ENCODE measurements at places on chromosomes 7 and 10.

- no peak for DNase-seq
Measured at GRCh38 chr7:129854401-129854800, 98.4 kb downstream of the UBE2H start.

DNA sequence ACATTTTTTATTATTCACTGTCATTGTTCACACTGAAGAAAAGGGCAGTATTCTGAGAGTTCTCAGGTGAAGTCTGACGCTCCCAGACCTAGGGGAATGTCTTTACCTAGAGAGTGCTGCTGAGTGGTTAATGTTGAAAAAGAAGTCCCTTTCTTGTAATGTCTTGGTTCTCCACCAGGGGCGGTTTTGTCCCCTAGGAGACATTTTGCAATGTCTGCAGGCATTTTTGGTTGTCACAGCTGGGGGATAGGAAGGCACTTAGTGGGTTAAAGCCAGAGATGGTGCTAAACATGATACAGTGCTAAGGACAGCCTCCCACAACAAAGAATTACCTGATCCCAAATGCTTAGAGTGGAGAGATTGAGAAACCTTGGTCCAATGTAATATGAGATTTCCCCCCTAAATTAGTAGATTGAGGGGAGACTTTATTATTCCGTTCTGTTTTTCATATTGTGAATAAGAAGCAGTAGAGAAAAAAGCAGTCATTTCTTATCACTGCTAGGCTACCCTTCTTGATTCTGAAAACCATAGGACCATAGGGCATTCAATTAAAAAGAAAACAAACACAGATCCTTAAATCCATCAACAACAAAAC lies 13.1 kb downstream of the UMAD1 start:
- DNase-seq, result peak; percentile 30

DNA sequence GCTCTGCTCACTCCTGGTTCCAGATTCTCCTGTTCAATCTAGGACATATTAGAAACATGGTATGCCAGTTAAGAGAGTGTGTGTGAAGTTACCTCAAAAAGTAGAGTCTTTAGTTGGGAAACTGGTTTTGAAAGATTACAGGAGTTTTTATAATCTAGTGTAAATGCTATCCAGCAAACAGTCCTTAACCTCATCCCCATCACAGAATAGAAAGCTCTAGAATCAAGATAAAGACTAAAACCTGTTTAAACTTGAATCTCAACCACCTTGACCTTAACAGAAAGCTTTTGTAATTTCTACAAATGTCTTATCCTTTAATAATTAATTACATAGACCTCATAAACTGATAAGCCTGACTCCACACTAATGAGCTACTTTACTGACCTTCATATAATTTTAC lies 1288.7 kb upstream of the SORCS1 start:
- no peak for DNase-seq

DNA sequence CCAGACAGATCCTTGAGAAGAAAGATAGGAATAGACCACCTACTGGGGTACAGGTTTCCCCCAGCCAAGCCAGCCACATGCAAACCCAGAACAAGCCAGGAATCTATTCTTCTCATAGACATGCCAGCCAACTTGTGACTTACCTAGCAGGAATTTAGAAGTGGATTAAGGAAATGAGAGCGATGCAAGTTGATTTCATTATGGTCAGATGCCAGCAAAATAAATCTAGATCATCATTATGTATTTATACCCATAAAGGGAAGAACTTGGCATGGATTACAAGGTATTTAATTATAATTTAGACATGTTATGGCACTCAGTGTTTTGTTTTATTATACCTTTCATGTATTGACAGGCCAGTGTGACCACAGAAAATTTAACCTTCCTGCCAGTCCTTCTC lies 32.8 kb downstream of the SLC35G1 start:
- no peak for DNase-seq

DNA sequence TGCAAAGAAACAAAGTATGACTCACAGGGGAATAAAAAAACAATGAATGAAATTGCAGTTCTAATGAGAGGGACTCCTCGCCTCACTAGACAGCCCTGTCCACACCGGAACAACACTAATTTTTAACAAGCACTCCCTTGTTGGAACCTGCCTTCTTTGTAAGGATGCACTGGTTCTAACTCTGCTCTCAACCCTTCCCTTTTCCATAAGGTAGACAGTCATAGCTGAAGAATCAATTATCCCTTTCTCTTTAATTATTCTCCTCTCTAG lies 65.1 kb downstream of the TSPAN12 start:
- no peak for DNase-seq

DNA sequence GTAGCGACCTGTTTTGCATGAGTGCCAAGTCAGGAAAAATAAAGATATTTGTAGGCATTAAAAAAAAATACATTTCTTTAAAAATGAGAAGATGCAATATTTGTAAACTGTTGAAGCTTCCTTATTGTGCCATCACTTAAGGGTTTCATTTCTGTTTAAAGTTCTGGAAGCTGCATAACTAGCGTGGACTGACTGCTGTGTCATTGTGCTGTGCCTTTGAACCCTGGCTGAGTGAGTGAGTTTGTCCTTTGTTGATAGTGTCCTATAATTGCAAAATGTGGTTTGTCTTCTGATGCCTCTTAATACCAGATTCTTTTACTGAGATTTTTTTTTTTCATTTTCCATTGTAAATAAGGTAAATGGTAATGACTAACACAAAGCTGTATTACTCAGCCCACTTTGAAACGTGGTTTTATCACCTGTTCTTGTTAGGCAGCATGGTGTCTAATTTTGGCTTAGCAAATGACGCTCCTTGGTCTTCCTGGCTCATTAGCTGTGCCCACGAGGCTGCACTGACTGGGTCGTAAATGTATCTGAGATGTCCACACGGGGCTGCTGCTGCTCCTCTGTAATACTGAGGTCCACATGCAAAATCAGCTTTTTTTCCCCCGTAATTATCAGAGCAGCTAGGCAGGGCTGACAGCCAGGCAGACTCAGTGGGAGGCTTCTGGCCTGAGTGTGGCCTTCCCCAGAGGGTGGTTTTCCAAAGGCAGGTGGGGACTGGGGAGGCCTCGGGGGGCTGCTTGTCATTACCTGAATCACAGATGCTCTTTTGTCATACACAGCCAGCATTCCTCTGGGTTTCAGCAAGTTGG lies 14.8 kb downstream of the ZSCAN25 start:
- DNase-seq, result no peak

GRCh38 chr7:1610013-1610677 lies 40.3 kb upstream of the PSMG3 start:
- DNase-seq, result no peak

DNA sequence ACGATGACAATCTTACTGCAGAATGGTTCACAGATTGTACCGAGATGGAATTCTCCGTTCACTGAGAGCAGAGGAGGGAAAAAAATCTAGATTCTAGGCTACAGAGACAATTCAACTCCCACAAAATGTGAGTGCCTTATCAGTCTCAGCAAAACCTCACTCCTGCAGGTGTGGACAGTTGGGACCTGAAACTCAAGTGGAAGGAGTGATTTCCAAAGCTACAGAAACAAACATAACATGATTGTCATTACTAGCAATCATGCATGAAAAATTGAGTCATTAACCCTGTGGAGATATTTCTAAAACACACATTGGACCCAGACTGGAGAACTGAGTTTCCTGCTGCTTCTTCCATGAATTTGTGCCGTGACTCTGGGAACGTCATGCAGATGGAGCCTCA lies 70.3 kb downstream of the CALML3 start:
- DNase-seq, result no peak

- DNase-seq, result no peak
Measured at GRCh38 chr10:102334101-102334500, 61.4 kb upstream of the NFKB2 start.

- DNase-seq, result no peak
Measured at GRCh38 chr7:65892835-65893234, 20.0 kb downstream of the VKORC1L1 start.

- peak; percentile 99 for DNase-seq
Measured at GRCh38 chr10:63628526-63629362, 107.5 kb downstream of the REEP3 start.

- peak; percentile 32 for DNase-seq
Measured at GRCh38 chr10:133324198-133324792, 12.4 kb downstream of the CALY start.

DNA sequence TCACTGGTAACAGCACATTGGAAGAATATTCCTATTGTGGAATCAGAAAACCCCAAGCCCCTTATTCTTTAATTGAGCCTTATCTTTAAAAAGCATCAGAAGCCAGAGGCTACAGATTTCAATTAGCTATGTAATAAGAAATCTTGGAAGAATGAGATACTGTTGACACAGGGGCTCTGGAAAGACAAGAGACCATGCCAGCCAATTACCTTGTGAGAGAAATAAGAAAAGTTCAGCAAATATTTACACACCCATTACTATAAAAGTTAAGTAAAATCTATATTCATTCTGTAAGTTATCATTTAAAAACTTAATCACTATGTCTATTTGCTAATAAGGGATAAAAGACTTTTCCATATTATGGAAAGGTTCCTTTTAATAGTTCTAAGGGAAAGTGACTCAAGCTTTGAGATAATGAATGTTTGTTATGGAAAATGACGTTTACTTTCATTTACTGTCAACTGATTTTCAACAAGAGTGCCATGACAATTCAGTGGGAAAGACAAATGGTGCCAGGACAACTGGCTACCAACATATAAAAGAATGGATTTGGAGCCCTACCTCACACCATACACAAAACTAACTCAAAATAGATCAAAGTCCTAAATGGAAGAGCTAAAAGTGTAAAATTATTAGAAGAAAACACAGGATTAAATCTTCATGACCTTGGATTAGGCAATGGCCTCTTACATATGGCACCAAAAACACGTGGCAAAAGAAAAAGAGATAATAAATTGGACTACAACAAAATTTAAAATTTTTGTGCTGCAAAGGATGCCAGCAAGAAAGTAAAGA lies 28.3 kb downstream of the ZFAND2A start:
- DNase-seq, result no peak

DNA sequence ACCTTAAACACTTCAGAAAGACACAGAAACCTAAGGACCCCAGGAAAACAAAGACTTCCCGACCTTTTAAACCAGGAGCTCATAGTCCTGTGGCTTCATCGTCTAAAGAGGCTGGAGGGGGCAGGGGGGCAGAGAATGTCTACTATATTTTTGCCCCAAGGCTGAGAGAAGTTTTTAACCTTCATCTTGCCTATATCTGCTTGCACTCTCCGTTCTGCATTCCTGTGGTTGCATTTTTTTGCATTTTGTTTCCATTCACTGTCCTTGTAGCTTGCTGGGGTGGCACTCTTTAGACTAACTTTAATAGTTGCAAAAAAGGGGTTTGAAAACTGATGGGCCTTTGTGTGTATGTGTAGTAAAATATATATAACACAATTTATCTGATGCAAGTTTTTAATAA lies 23.7 kb downstream of the PRKAR2B start:
- no peak for DNase-seq

GRCh38 chr7:7688956-7689355 lies 29.5 kb downstream of the RPA3 start:
- no peak for DNase-seq

- no peak for DNase-seq
Measured at GRCh38 chr7:105621617-105622016, 40.3 kb upstream of the EFCAB10 start.

- DNase-seq, result peak; percentile 25
Measured at GRCh38 chr10:34938399-34938670, 123.2 kb upstream of the PARD3 start.

DNA sequence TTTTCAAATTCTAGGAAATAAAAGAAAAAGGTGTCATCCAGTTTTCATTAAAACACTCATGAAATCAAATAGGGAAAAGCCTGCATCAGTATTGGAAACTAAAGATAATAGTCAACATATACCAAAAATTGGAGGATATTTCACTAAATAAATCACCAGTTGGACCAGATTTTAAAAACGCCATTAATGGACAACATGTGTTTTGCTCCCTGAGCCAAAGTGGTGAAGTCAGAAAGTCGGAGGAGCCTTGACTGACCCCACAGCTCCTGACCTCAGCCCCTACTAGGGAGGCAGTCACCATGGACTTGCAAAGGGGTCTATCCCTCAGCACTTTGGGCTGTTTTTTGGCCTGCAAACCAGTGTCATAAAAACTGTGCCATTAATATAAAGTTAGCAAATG lies 98.3 kb upstream of the SEC61G start:
- no peak for DNase-seq

DNA sequence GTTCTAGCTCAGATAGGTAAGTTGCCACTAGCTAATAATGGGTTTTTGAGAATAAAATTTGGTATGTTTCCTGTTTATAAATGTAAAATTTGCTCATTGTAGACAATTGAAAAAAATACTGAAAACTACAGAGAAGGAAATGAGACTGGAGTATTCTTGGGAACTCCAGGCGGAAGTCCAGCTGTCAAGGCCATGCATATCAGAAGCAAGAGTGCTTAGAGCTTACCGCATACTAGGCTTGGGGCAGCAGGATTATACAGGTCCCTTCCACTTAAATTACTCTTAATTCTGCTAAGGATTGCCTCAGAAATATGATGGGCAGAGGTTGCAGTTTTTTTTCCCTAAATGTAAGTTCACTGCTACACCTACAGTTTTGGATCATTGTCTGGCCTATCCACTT lies 26.6 kb downstream of the UMAD1 start:
- no peak for DNase-seq

GRCh38 chr10:120634659-120635058 lies 177.6 kb downstream of the PLPP4 start:
- DNase-seq, result no peak

DNA sequence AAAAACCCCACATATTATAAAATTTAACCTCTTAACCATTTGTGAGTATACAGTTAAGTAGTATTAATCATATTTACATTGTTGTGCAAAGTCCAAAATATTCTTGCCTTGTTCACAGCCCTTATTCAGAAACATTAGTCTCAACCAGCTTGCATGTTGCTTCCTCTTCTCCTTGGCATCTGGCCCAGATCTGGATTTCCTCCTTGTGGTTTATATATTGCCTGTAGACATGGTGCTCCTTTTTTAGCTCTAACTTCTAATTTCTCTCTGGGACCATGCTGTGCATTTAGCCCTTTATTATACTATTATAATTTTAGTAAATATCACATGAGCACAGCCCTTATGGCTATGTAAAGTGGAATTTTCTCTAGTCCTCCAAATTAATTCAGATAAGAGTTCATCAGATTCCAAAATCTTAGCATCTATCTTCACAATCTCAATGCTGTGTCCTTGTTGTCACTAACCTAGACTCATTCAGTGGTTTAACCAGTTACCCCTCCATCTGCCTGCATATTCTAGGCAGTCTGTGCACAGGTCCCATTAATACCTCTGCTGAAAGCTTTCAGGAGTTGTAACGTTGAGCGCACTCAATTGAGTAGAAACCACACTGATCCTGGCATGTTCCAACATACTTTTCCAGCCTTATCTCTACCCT lies 7.9 kb downstream of the CPED1 start:
- DNase-seq, result peak; percentile 97

DNA sequence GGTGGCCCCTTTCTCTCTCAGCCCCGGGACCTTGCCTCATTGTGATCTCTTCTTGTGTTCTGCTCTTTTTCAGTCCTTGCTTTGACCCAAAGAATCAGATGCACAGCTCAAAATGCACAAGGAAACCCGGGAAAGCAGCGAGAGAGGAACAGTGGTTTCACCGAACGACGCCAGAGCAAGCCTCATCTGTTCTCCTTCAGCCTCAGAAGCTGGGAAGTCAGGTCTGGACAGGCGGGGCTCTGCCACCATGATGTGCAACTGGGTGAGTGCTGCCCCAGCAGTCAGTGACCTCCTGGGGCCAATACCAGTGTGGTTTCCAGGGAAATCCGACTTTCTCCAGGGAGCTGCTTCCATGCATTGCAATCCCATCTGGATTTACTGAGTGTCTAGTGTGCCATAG lies 133.4 kb downstream of the PRKCQ start:
- no peak for DNase-seq
